ENCODE measurements at places on chromosomes 12 and 14. TPM values are rescaled to one million over a fixed set of nuclear protein-coding genes. Genes with fewer than 3 reads are reported as not detected.
A peak's percentile ranks its signal among the peaks of the same experiment; 100 is the strongest.

- DNase-seq, result no peak
Measured at GRCh38 chr14:46820291-46820690, 168.7 kb upstream of the RPL10L start.

GRCh38 chr12:42237853-42238239 is 202 bp downstream of the YAF2 start:
- no peak for DNase-seq

GRCh38 chr14:78697341-78697740 is 527.2 kb downstream of the NRXN3 start:
- DNase-seq, result no peak

- DNase-seq, result no peak
Measured at GRCh38 chr12:98645572-98646067, 530 bp downstream of the APAF1 start.

- peak; percentile 36 for DNase-seq
Measured at GRCh38 chr12:75820848-75821578, 210.6 kb downstream of the PHLDA1 start.

- DNase-seq, result no peak
Measured at GRCh38 chr12:54421879-54422250, 2.8 kb upstream of the ITGA5 start.

DNA sequence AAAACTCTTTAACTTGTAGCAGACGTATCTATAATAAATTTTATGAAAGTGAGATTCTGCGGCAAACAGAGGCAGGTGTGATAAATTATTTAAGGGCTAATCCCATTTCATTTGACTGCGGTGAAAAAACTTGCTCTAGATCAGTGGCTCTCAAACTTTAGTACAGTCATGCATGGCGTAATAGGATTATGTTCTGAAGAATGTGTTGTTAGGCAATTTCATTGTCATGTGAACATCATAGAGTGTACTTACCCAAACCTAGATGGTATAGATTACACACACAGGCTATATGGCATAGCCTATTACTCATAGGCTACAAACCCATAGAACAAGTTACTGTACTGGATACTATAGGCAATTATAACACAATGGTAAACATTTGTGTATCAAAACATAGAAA is 83.7 kb downstream of the HEATR5A start:
- DNase-seq, result no peak

- DNase-seq, result no peak
Measured at GRCh38 chr12:12891881-12892355, 556 bp downstream of the GPRC5A start.

Gene SPTB
- 58.2 TPM for total RNA-seq

Gene INHBE
- total RNA-seq, result not detected

Gene LALBA
- not detected for total RNA-seq
